ENCODE measurements at places on chromosomes 5 and 9.

GRCh38 chr9:18319918-18320445 is 154.0 kb upstream of the ADAMTSL1 start:
- no peak for DNase-seq

DNA sequence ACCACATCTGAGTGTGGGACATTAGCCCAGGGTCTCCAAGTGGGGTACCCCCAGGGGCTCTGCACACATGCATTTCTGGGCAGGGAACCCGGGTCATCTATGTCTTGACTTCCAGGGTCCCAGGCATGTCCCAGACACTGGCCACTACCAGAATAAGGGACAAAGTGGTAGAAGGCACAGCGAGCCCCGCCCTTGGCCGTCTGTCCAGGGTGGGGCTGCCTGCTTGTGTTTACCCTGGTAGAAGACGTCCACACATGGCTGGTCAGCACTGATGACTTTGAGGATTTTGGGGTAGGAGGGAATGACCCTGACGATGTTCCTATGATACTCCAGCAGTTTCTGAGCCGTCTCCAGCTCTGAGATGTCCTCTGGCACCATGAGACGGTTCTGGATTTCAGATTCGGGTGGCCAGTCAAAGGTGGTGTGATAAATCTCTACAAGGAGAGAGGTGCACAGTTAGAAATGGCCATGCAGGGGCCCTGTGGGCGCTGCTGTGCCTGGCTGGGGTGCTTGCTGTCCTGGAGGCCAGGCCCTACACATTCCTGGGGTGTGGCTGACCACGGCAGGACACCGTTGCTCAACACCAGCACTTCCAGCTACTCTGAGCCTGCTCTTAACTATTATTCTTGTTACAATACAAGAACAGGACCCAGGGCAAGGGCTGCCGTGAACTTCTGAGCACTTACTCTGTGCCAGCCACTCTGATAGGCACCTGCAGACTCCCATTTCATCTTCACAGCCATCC is 51.3 kb downstream of the AK8 start:
- DNase-seq, result no peak

DNA sequence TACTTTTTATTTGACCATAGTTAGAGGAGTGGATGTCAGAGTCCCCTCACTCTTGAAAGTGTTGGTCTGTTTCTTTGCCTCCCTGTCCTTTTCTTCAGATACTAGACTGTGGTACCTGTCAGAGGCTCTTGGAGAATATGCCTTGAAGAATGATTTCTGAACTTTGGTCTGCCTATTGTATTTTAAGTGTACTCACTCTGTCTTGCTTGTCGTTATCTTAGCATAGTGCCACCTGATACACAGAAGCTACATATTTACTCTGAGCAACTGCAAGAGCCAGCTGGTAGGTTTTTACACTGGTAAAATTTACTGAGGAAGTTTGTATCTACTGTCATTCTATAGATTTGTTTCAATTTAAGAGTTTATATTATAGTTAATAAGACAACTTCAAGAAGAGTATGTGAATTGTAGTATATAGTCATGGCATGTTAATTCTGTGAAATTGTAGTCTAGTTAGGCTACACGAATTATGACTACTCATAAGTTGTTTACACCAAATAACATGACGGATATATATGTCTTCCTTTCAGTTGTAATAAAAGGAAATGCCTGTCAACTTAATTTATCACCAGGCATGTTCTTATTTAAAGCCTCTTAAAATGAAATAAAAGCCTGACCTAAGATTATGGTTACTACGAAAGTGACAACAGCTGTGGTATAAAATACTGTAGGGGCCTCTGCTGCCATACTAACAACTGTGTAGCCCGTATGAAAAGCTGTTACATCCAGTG is 201.7 kb downstream of the KDM4C start:
- no peak for DNase-seq

DNA sequence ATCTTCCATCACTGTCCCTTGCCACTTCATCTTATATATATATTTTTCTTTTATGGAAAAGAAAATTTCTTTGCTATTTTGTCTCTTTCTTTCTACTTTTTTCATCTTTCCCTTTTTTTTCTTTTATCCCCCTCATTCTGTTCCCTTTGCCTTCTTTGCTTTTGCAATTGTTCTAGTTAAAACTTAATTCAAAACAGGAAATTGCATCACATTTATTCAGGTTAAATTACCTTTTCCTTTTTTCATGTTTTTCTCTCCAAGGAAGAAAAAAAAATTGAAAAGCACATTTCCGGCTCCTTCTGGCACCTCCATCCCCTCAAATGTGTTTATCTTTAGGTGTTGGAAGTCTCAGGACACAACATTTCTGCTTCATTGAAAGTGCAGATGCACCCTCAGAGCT is 176.9 kb downstream of the FGF1 start:
- DNase-seq, result no peak

DNA sequence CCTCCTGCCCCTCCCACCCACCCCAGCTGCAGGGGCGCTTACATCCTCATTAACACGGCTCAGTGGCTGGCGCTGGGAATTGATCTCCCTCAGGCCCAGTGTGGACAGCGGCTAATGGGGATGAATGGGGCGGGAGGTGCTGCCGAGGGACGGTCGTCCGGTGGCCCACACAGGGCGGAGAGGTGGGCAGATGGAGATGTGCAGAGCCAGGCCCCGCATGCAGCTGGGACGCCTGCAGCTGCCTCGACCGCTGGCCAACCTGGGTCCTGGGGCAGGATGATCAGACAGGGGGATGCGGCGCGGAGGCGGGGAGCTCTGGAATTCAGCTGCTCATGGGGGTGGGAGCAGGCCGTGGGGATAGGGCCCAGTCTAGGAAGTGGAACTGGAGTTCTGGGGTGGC is 17.6 kb downstream of the TSPAN17 start:
- no peak for DNase-seq

DNA sequence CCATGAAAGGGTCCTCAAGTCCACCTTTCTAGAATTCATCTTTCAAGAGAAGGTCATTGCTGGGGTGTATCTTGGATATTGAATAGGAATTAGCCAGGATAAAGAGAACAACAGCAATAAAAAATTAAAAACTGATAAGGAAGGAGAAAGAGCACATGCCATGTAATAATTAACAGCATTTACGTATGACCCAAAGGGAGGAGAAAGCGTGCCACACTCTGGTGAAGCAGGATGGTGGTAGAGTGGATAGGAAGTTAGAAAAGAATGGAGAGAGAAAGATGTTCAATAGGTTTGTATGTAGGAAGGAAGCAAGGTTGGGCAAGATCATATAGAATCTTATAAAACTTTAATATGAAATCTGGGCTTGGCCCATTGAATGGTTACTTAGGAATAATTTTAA is 751.5 kb downstream of the MAT2B start:
- no peak for DNase-seq

DNA sequence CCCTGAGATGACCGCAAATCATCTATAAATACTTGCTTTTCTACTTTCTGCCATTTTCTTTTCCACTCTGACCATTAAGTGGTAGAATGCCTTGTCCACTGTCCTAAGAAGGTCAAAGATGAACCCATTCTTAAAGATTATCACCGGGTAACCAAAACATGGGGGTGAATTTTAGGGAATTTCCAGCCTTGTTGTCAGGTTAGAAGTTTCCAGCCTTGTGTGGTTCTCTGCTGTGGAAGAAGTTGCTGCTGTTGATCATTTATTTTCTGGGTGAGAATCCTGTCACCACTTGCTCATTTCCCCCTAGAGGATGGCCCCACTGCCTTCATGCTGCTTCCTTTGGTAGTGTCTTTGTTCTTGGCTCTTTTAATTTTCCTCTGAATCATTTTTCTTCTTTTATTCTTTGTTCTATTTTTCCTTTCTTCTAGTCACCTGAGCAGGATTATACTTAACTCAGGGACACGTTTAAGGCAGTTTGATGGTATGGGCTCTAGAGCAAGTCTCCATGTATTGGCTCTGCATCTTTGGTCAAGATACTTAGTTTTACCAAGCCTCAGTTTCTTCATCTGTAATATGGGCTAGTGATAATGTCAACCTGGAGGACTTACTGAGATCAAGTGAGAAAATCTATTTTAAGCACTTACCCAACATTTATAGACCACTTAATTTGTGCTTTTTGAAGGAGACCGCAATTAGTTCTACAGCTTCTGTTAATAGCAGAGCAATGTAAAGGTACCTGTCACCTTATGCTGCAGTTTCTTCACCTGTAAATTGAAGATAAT is 266.2 kb downstream of the ARHGAP26 start:
- no peak for DNase-seq

DNA sequence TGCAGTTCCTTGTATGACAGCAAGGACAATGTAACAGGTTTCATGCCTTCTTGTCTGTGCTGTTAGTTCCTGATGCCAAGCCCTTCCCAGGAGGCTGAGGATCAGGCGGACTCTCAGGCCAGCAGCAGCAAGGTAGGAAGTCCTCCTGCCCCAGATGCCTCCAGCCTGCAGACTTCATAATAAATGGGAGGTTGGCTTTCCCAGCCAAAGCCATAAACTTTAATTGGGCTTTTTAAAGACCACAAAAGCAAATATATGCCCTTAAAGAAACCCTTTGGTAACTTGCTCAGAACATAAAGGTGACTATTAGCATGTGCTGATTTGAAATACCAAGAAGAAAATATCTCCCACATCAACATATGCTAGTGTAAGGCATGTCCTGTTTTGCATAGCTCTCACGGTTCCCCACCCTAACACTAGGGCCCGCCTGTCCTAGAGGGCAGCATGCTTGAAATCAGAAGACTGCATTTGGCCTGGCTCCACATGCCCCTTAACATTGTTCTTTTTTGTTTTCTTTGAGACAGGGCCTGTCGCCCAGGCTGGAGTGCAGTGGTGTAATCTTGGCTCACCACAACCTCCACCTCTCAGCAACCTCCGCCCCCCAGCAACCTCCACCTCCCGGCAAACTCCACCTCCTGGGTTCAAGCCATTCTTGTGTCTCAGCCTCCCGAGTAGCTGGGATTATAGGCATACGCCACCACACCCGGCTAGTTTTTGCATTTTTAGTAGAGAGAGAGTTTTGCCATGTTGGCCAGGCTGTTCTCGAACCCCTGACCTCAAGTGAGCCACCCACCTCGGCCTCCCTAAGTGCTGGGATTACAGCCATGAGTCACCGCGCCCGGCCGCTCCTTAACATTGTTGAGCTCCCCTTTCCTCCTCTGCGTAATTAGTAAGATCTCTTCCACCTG is 44.6 kb upstream of the FCN1 start:
- DNase-seq, result no peak

- no peak for DNase-seq
Observed at GRCh38 chr9:117815948-117816347, 111.7 kb downstream of the TLR4 start.

GRCh38 chr5:173808079-173808808 is 79.9 kb upstream of the CPEB4 start:
- no peak for DNase-seq

DNA sequence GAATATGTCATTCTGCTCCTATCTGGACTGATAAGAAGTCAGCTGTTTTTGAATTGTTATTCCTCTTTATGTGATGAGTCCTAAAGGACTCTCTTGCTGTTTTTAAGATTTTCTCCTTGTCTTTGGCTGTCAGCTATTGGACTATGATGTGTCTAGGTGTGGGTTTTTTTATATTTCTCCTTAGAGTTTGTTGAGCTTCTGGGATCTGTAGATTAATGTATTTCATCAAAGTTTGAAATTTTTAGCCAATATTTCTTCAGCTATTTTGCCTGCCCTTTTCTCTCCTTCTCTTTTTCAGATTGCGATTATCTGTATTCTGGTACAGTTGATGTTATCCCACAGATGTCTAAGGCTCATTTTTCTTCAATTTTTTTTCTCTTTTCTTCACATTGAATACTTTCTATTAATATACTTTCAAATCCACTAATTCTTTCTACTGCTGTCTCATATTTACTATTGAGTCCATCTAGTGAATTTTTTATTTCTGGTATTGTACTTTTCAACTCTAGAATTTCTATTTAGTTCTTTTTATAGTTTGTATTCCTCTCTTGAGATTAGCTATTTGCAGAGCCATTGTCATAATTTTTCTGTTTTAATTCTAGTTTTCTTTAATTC is 31.1 kb downstream of the RPS23 start:
- no peak for DNase-seq

- DNase-seq, result no peak
Observed at GRCh38 chr5:177988989-177989625, 6.9 kb downstream of the PROP1 start.

DNA sequence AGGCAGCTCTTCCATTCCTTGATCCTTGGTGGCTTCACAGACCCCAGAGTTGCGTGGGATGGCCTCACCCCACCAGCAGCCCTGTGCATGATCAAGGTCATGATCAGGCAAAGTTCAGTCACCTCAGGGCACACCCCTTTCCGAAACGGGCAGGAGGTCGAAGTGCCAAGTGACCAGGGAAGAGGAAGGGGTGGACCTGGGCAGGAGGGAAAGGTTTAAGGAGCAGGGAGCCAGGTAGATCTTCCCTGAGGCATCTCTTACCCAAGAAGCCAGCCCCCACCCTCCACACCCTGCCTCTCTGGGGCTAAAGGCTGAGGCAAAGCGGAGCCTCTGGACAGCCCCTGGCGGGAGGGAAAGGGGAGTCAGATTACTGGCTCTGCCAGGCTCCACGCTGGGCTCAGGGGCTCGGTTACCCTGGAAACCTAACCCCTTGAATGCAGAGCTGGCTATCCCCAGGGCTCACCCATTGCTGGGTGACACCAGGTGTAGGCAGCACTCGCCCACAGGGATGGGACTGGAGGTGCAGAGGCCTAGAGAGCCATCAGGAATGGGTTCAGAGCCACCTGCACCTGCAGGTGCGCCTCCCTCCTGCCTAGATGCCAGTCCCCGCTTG is 3.6 kb downstream of the MGAT4B start:
- no peak for DNase-seq

DNA sequence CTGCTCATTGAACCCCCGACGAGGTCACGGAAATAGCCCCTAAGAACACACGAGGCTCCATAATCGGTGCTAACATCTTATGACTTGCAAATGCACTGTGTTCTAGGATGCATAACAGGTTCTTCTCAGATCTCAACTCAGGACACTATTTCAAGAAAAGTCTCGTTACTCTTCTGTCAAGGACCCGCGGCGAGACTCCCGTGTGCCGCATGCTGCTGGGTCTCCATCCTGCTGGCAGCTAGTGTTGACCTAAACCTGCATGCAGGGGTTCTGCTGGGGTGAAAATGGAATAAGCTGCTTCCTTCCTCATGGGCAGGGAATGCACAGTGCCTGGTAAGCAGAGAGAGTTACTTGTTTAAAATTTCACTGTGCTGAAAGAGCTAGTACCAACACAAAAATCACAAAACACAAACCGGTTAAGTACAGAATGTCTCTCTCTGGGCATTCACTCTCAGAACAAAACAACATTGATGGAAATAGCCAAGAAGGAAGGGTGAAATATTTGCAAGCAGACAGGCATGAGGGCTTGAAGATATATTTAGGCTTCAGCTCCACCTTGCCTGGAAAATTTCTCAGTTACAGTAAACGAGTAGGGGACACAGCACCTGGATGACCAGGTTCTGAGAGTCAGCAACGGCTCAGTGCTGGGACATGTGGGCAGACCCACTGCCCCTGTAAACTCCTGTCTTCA is 416.5 kb downstream of the GADD45G start:
- no peak for DNase-seq

GRCh38 chr5:133225671-133226152 is 173.9 kb downstream of the HSPA4 start:
- peak; percentile 13 for DNase-seq

- no peak for DNase-seq
Observed at GRCh38 chr9:33170464-33171415, 3.6 kb upstream of the B4GALT1 start.

All from GM04504 (cell line).